ENCODE measurements at places on chromosomes 6 and 20.

- DNase-seq: no peak
Measured at GRCh38 chr20:11155156-11155756, 481.5 kb upstream of the JAG1 start.

DNA sequence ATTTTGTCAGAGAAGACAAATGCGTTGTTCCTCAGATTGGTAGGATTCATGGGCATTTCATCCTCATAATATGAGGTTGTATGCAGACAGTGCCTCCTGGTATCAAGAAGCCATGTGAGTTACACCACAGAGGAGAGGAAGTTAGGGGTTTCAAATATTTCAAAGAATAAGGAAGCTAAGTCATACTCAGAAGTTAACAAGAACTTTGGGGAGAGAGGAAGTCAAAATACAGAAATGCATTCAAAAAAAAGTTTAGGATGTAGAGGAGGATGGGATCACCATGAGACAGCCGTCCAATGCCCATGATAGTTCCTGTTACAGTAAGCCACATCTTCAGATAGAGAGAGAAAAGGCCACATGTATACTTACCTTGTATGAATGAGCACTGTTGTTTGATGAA, 22.3 kb downstream of the HLA-DOB start:
- no peak for DNase-seq

DNA sequence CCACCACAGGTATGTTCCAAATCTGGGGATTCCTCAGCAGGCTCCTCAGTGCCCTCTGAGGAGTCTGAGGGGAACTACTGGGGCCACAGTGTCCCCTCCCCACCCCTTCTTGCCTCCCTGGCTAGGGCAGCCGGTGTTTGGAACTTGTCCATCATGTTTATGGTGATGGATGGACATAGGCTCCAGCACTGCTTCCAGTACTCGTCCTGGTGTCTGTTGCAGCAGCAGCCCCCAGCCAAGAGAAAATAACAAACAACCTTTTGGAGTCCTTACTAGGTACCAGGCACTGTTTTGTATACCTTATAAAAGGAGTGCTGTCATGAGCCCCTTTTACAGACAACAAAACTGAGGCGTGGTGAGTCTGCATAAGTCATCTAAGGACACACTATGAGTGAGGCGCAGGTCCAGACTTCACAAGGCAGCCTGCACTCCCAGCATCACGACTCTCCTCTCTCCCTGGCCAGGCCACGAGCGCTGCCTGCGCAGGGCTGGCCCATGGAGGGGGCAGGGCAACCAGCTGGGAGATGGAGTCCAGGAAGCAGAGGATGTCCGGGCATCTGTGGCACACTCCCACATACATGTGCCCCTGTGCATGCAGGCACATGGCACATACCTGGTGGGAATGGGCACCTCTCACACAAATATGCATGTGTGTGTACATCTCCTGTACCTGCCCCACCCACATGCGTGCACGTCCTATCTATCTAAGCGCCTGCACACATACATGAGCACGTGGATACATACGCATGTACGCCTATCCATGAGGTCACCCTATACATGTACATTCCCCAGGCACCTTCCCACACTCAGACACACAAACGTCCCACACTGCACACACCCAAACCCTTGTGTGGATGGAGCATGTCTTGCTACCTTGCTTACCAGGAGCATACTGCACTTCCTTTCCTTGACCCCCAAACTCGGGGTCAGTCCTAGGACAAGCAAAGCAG, 152.7 kb downstream of the VEGFA start:
- DNase-seq: no peak

DNA sequence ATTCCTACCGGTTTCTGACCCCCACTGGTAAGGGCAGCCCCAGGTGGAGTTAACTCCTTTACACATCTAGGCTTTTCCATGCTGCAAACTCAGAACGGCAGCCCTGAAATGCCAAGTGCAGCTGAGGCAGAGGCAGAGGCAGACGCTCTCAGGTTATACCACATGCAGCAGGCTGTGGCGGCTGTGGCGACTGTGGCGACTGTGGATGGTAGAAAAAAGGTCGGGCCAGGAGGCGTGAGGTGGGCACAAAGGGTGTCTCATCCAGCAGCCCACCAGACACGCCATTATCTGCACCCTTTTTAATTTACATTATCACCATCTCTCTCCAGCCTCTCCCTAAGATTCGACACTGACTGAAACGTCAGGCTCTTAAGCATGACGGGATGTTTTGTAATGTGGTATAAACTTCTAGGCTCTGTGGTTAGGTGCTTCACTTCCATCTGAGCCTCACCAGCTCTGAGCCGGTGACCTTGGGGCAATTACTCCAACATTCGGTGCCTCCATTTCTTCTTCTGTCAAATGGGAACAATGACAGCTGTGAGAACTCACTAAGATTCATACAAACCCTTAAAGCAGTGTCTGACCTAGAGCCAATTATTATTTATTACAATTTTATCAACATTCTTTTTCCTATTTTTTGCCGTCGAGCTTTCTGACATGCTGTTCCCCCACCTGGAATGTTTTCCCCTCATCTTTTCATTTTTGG, 8.2 kb downstream of the KIZ start:
- no peak for DNase-seq

DNA sequence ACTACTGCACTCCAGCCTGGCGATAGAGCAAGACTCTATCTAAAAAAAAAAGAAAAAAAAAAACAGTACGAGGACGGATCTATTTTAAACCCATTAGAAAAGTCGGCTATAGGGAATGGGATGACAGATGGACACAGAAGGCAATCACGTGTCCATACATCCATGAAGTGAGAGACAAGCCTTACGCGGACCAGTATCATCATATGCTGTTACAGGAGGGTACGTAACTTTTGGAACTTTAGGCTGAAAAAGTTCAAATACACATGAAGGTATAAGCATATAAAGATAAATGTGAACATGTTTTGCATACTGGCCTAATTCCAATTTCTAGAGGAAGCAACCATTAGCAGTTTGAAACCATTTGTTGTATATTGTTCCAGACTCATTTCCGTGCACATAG, 109.8 kb upstream of the EXOC2 start:
- no peak for DNase-seq
